ENCODE measurements at places on chromosomes 6 and 20.

- DNase-seq = no peak
Measured at GRCh38 chr6:116200619-116201249, 53.1 kb downstream of the TSPYL4 start.

- DNase-seq = peak; percentile 69
Measured at GRCh38 chr6:14453712-14454472, 336.3 kb downstream of the CD83 start.

GRCh38 chr20:62104791-62105345 lies 17.4 kb upstream of the LSM14B start:
- DNase-seq = peak; percentile 29

GRCh38 chr6:31952140-31952805 lies 6.4 kb downstream of the CFB start:
- DNase-seq = peak; percentile 74

- peak; percentile 71 for DNase-seq
Measured at GRCh38 chr6:146361128-146361924, 182.3 kb upstream of the RAB32 start.

DNA sequence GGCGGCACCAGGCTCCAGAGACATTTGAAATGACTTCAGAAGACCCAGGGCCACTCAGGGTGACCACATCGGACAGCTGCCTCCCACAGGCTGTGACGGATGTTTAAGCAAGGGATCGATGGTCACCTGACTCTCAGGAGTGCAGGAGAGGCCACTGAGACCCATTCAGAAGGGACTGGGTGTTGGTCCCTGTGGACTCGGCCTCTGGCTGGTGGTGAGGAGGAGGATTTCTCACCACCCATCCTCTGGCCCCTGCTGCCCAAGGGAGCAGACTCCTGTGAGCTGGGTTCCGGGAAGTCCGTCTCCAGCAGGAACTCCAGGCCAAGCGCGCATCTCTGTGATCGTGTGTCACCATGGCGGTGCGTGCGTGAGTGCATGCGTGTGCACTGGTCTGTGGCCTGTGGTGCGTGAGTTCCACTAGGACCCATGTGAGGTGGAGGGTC lies 25.5 kb downstream of the NPEPL1 start:
- no peak for DNase-seq

DNA sequence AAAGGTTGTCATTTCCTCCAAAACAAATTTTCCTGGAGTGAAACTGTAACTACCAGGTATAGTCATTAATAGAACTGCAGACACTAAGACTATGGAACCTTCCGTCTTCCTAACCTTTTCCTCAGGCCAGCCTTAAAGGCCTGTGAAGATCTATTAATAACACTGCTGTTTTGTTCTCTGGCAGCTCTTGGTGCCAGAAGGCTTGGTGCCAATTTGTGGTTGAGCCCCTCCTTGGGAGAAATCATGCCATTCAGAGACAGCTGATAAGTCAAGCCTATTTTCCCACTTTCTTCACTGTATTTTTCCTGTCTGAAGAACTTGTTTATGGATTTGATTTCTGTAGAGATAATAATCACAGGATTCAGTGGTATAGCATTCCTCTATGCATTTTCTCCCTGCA lies 64.8 kb downstream of the HCRTR2 start:
- DNase-seq = peak; percentile 55

All from M059J (cell line).